ENCODE measurements at places on chromosomes 2 and 18.

DNA sequence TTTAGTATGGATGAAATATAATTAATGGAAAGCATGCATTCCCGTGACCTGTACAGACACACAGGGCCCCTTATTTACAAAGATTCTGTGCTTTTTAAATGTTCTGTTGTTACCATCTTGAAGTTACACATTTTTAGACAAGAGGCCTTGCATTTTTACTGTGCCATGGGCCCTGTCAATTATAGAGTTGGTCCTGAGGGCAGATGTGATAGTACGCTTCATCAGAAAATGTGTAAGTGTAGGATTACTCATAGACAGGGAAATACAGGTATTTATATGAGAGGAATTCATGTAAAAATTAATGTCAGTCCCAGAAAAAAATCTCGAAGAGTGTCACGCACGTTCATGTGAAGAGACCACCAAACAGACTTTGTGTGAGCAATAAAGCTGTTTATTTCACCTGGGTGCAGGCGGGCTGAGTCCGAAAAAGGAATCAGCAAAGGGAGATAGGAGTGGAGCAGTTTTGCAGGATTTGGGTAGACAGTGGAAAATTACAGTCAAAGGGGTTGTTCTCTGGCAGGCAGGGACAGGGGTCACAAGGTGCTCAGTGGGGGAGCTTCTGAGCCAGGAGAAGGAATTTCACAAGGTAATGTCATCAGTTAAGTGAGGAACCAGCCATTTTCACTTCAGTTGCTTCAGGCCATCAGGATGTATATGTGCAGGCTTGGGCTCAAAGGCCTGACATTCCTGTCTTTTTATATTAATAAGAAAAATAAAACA lies 12.2 kb upstream of the ALPK2 start:
- DNase-seq: no peak

DNA sequence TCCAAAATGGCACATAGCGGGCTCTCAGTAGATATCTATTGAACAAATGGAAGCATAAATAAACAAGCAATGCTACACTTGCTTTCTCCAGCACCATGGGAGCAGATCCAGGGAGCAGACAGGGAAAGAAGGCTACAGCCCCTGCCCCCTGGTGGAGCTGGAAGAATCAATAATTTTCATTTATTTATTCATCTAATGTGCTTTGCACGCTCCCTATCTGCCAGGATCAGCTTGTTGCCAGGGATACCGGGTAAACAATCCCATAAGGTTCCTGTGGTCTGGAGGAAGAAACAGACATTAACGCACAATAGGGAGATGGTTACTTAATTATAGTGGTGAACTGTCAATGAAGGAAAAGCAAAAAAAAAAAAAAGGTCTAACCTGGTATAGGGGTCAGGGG lies 40.1 kb upstream of the CLASP1 start:
- no peak for DNase-seq

DNA sequence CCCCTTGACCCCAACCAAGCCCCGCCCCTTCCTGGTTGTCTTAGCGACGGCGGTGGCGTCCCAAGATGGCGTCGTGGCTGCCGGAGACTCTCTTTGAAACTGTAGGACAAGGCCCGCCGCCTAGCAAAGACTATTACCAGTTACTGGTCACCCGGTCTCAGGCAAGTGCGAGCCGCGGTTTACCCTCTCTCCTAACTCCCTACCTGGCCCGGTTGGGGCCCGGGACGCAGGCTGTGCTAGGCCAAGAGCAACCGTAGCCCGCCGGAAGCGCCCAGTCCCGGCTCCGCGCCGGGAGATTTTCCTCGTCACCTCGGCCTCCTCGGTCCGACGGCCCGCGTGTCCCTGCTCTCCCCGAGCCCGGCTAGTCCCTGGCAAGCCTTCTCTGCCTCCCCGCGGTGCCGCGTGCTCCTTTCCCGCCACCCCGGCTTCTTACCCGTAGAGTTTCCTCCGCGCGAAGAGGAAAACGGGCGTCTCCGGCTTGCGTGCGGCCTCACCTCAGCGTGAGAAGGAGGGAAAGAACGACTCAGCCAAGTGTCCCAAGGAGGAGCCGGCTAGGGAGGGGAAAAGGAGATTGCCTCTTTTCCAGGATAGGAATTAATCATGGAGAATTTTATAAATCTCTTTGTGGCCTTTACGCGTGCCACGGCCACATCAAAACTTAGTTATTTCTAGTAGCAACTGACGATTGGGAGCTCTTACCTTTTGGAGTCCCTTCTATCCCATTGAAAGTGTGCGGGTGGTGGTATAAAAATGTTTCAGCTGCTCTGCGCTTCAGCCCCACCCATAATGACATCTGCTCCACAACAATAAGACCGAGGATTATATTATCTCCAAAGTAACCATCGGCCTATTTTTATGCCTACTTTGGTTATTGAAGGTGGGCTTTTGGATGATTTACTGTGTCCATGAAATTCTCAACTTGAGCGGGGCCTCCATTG lies at the start of gene FBXO36:
TSS of gene FBXO36 (plus strand) at position 55 of the 938 bp plus-strand sequence. CDS start at position 66, 11 bp downstream.
- DNase-seq: no peak

DNA sequence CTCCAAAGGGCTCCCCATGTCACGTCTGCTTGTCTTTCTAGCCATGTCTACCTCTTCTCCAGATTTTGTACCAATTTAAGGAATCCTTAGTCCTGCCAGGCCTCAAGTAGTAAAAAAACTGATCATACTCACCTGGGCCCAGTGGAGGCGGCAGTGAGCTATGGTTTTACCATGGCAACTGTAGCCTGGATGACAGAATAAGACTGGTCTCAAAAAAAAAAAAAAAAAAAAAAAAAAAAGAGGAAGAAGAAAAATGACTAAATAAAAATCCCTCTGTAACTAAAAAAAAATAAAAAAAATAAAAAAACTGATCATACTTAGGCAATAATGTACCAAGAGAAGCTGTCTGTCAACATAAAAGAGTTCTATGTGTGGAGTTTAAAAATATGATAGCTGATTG lies 221.6 kb downstream of the NR4A2 start:
- peak; percentile 15 for DNase-seq

GRCh38 chr18:57644540-57644939 lies 22.9 kb upstream of the NARS1 start:
- DNase-seq: no peak

DNA sequence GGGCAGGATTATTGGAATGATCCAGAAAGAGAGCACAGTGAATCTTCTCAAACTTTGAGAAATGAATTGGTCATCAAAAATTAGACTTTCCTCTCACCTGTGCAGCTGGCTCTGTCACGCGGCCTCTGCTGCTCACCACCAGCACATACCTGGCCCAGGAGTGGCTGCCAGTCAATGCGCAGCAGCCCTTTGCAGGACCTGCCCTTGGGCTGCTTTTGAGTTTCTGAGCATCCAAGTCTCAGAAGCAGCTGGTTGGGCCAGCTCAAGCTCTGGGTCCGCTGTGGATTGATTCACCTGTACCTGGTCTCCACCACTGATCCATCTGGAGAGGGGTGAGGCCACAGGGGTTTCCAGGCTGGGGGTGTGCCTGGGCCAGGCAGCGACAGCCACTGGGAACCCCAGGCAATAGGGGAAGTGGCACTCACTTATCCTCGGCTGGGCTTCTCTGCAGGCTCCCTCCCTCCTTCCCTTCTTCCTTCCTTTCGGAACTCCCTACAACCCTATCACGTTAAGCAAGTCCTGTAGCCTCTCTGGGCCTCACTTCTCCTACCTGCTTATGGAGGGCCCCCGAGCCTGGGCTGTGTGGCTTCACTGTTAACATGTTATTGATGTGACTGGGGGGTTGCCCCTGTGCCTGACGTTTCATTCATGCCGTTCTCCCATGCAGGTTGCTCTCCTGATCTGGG lies 48.1 kb downstream of the SH3BP4 start:
- no peak for DNase-seq

- DNase-seq: no peak
Measured at GRCh38 chr18:74632856-74633255, 35.2 kb downstream of the ZNF407 start.

- DNase-seq: no peak
Measured at GRCh38 chr18:24055009-24055804, 40.7 kb downstream of the TTC39C start.

DNA sequence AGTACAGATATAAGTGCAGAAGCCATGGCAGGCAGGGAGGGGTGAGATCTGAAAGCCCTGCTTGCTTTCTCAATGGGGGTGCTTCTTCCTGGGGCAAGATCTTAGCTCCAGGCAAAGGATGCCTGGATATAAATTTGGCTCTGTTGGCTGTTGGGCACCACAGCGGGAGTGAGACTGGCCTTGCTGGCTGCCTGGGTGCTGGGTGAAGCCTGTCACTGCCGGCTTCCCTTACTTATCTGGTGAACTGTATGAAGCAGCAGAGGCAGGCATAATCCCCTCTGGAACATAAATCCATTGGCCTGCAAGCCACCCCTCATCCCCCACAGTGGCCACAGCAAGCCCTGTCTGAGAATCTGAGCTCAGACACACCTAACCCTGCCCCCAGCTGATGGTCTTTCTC lies 27.4 kb upstream of the SP140L start:
- no peak for DNase-seq

DNA sequence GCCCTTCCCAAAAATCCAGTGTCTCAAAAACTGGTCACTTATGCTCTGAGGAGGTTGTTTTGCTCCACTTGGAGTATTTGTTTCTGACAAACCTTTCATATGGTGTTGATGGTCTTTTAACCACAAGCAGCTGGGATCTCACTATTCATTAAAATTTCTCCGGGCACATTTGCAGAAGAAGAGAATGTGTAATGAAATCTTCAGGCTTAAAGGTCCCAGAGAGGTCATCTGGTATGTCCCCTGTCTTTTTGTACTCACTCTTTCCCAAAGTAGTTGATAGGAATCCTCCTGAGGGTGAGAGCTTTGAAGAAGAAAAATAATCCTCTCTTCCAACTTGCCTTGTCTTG lies 430.8 kb downstream of the SETBP1 start:
- DNase-seq: no peak

- no peak for DNase-seq
Measured at GRCh38 chr18:3086871-3087270, 73.9 kb upstream of the LPIN2 start.

DNA sequence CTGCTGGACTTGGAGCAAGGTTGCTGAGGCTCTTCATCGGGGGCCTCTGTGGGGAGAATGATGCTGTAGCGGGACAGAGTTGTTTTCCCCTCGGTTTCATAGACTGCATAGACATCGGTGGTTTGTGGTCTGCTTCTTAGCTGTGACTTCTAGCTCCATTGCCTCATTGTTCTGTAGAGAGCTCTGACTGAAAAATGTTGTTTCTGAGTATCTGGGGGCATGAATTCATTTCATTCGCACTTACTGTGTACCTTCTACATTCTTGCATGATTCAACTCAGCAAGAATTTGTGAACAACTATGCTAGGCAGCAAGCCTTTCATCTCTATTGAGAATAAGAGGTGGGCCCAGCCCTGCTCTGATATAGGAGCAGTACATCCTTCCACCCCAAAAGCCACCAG lies 406.8 kb downstream of the NBAS start:
- no peak for DNase-seq

- DNase-seq: no peak
Measured at GRCh38 chr18:62877411-62878221, 162.3 kb downstream of the PHLPP1 start.

Measured in activated B cell treated with CpG ODN at 0.5 μM for 24 hours (primary cell).